ENCODE measurements at places on chromosomes 2 and 18.

- DNase-seq, result no peak
Measured at GRCh38 chr18:58590839-58591238, 38.1 kb downstream of the ALPK2 start.

- no peak for DNase-seq
Measured at GRCh38 chr2:42172020-42172419, 2.9 kb downstream of the EML4 start.

DNA sequence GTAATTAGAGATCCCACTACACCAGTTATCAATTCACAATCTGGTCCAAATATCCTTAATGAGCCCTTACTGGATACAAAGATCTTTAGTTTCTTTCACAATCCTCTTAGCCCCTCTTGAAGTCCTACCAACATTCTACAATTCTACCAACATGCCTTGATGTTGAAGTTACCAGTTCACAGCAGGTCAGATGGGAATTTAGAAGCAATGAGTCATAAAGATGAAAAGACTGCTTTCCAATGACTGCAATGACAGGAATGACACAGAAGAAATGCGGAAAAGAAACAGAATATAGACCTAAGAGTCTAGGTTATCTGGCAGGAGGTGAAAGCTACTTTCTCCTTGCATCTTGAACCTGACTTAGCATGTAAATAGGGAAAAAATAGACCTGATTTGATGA, 24.5 kb downstream of the RTTN start:
- DNase-seq, result no peak

GRCh38 chr2:81260320-81260719, 955.8 kb upstream of the LRRTM1 start:
- no peak for DNase-seq

- no peak for DNase-seq
Measured at GRCh38 chr2:225598426-225598825, 198.9 kb downstream of the NYAP2 start.

DNA sequence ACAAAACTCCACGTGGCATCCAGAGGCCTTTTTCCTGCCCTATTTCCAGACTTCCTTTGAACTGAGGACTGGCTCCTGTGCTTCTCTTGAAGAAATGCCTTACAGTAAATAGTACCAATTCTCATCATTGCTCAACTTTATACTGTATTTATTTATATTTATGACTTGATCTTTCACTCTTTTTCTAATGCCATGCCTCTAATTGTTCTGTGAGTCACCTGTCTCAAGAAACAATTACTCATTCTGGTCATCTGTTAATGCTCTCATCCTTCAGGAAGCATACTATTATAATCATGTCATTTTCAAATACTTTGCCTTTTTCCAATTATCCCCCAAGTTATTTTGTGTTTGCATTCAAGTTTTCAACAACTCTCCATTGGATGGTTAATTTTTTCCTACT, 85.9 kb downstream of the DCDC2C start:
- DNase-seq, result no peak

- no peak for DNase-seq
Measured at GRCh38 chr2:119841550-119841949, 81.8 kb downstream of the PTPN4 start.

DNA sequence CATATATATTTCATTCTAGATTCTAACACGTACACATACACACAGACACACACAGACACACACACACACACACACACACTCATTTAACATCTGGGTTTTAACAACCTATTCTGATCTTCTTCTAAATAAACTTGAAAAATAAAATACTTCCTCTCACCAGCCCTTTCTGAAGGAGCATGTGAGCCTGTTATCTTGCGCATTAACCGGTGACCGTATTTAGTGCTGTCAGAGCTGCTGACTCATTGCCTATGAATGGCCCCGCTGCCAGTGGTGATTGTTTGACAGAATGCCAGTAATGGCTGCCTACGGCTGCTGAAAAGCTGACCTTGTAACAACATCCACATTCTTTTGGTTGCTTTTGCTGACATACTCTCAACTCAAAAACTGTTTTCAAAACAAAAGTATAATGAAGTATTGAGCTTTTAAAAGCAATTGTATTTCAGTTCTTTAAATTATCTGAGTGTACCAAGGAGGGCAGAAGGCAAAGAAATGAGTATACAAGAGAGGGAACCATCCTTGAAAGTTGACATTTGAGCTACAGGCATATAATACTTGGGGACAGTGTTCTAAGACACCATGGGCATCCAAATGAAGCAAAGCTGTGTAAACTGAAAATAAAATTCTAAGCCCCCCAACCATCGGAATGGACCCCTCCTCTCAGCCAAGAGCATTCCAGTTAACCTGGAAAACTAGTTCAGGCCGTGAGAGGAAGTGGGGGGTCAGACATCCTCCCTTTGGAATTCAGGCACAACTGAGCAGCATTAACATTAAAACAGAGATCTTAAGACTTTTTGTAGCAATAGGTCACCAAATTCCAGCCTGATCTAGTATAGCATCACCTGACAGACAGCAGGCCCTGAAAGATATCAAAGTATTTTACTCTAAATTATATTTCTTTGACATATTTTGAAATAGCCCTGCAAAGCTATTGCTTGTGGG, 50.2 kb upstream of the DTNA start:
- DNase-seq, result peak; percentile 35

GRCh38 chr2:150548527-150548926, 61.1 kb upstream of the RND3 start:
- DNase-seq, result no peak

- DNase-seq, result no peak
Measured at GRCh38 chr2:145593991-145594614, 1074.2 kb upstream of the ZEB2 start.

Data from NCI-H1048 (cell line).